ENCODE measurements at places on chromosomes 1 and 21.

GRCh38 chr21:44709426-44710293 lies 1.7 kb downstream of the TSPEAR start:
- peak; percentile 16 for DNase-seq

- no peak for DNase-seq
Measured at GRCh38 chr21:35948982-35949381, 111.3 kb downstream of the SETD4 start.

GRCh38 chr1:39491146-39491921 lies at the start of gene BMP8A:
Gene BMP8A (plus strand): TSS chr1:39491636. CDS start chr1:39491992, 356 bp downstream.
- peak; percentile 76 for DNase-seq

GRCh38 chr1:159436469-159436868 lies 3.1 kb upstream of the OR10J1 start:
- no peak for DNase-seq

GRCh38 chr1:232845406-232845955 lies 40.3 kb downstream of the MAP10 start:
- no peak for DNase-seq

GRCh38 chr1:205658943-205659581 lies 21.2 kb downstream of the SLC45A3 start:
- DNase-seq: peak; percentile 80
